ENCODE measurements at places on chromosomes 2 and 18.

DNA sequence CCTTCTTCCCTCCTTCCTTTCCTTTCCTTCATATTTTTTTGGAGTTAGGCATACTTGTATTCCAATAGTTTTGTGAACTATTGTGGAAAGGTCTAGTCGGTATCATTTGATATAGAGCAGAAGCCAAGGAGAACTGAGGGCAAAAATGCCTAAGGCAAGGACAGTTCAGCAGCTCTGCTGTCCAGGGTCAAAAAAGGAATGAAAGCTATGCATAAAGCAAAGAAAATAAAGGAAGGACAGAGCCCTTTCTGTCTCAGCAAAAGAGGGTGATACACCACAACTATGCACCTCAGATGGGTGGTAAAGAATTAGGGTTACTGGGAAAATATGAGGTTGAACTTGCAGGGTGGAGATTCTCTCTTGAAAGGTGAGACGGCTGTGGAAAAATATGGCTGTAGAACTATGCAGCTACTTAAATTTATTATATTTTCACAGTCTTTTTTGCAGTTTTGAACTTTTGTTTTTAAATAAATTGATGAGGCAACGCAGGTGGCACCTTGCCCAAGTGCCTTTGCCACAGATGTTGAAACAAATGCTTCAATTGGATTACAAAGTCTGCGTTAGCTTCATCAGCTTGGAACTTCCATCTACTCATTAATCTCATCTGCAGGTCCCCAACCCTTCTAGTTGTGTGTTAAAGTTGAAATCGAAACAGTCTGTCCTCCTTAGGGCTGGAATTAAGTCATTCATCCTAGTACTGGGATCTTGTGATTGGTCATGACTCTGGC, 20.8 kb downstream of the LHCGR start:
- DNase-seq, result no peak

GRCh38 chr2:233189025-233189424, 62.4 kb upstream of the ATG16L1 start:
- no peak for DNase-seq

DNA sequence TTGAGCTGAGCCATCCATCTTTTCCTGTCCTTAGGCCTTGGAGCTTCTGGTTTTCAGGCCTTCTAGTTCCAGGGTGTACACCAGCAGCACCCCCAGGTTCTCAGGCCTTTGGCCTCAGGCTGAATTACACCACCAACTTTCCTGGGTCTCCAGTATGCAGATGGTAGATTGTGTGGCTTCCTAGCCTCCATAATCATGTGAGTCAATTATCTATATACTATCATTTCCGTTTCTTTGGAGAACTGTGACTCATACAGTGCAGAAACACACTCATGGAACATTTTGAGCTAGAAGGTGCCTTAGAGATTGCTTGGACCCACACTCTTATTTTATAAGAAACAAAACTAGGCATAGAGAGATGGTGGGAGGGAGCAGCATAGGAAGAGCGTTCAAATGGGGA, 167.4 kb downstream of the NCK2 start:
- no peak for DNase-seq

GRCh38 chr2:101396316-101396717, 9.0 kb upstream of the CREG2 start:
- DNase-seq, result no peak

DNA sequence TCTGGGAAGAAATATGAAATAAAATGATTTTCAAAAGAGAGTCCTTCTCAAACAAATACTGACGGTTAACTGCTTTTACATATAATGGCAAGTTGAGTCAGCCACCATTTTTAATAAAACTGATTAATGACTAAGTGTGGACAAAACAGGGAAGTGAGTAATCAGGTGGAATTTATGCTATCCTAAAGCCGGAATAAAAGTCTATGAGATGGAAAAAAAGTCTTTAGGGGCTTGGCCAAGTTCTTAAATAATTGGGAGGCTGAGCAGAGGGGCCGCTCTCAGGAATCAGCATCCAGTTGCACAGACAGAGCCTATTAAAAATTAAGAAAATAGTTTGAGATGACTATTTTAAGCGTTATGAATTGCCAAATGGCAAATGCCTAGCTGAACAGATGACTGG, 58.6 kb upstream of the AFF3 start:
- DNase-seq, result no peak

- DNase-seq, result no peak
Observed at GRCh38 chr2:8230466-8230865, 451.4 kb upstream of the ID2 start.

DNA sequence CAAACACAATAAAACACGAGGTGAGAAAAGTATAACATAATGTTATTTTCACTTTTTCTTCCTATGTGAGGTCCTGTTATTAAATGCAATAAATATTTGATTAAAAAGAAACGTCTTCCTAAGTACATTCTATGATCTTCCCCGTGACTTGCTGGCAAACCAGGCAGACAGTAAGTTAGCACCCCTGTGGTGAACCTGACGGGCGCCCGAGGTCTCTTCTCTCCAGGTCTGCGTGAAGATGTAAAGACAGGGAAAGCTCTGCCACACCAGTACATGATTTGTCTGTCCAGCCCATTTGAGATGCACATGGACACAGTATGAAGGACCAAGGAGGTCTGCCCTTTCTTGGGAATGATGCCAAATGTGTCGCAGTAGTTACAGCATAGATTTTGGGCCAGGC, 57.6 kb downstream of the PTH2R start:
- no peak for DNase-seq

GRCh38 chr2:29014811-29015421, 33.8 kb downstream of the TOGARAM2 start:
- DNase-seq, result no peak

DNA sequence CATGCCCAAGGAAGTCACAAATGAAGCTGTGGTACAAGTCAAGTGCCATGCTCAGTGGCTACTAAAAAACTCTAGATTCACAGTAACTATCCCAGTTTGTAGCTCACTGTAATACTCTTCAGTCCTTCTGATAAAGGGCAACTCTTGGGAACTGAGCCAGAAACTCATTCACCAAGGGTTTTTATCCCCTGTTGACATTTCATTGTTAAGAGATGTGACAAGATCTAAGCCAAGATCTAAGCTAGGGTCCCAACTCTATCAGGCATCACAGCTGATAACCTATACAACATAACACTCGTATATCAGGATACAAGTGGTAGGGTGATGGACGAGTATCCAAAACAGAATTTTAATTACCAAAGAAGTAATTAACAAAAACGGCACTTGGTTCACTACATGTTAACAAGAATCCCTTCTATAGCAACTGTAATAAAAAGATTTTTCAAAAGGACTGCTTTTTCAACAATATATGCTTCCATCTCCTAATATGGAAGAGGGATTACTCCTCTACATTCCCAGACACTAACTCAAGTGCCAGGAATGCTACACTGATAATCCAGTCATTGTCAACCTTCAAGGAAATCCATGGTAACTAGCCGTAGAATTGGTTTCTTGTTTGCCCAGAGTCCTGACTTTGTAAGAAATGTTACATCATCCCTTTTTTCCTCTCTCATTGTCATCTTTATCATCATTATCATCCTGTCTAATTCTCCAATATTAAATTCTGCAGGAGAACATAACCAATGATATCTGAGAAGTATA, 111.7 kb downstream of the CDH2 start:
- DNase-seq, result no peak

All from ascending aorta (tissue), 2 donors.